Stimulated activated CD8-positive, alpha-beta memory T cell treated with anti-CD3 and anti-CD28 coated beads, Interleukin-15, amount 100 ng/mL, for 4 hours (primary cell): ENCODE measurements at places on chromosomes 2 and 18.

DNA sequence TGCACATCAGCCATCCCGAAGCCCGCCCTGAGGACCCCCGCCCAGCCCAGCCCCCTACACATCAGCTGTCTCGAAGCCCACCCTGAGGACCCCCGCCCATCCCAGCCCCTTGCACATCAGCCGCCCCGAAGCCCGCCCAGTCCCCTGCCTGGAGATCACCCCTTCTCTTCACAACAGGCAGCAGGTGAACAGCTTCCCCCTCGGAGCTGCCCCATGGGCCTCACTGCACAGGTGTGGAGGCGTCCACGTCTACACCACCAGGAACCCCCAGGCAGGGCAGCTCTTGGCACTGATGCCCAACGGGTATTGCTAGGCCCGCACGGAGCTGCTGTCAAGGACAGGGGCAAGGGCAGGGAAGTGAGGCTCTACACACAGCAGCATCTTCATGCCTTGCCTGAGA, 137.6 kb downstream of the HDAC4 start:
- no peak for DNase-seq

DNA sequence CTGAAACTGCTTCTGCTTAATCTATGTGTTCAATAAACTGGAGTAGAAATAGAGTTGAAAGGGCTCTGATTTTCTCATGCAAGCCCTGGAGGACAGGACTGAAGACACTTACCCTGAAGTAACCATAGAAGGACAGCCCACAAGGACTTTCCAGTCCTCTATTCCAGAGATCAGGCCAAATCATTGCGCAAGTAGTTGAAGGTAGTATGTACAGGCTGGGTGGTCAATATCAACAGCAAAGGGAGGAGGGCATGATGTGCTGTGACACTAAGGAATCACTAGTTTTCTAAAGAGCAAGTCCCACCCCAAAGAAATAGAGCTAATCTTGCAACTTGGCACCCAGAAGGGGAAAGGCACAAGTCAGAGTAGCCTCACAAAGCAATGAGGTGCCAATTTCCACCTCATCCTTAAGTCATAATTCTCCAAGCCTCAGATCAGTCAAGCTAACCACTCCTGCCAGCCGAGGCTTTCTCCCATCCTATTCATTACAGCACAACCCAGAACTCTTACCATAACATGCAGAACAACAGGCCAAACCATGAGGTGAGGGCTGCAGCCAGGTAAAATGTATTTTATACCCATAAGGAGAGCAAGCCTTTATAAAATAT, 533.5 kb downstream of the TNS1 start:
- no peak for DNase-seq

DNA sequence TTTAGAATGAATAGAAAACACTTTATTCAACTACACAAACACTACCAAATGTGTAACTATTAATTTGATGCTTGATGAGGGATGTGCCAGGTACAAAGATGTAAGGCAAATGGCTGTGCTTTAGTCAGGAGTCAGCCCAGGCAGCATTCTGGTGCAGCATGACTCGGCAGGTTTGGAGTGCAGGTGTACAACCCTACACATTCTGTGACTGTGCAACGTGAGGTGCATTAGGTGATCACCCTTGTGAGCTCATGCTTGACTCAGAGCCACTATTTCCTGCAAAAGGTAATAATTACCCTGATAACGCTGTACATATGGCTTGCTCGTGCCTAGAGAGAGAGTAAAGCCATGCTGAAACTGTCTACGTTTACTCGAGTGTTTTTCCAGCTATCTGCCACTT, 288.7 kb upstream of the DSEL start:
- DNase-seq: no peak

DNA sequence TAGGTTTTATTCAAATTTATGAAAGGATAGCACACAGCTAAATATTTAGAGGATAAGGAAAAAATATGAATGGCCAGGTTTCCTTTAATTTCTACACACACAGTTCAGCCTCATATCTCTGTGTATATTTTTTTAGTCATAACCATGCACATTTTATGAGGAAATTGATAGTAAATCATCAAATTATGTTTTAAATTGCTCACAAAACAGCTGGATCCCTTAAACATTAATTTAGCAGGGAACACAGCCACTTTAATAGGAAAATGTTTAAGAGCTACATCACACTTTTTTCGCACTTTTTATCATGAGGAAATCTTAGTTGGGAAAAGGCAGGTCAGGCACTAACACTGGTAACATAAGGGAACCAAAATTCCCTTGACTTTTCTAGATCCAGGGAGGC, 65.4 kb downstream of the PDE1A start:
- no peak for DNase-seq

- DNase-seq: no peak
Observed at GRCh38 chr2:55438391-55439100, 18.9 kb upstream of the CCDC88A start.

- no peak for DNase-seq
Observed at GRCh38 chr18:3931013-3931315, 481.0 kb downstream of the TGIF1 start.

DNA sequence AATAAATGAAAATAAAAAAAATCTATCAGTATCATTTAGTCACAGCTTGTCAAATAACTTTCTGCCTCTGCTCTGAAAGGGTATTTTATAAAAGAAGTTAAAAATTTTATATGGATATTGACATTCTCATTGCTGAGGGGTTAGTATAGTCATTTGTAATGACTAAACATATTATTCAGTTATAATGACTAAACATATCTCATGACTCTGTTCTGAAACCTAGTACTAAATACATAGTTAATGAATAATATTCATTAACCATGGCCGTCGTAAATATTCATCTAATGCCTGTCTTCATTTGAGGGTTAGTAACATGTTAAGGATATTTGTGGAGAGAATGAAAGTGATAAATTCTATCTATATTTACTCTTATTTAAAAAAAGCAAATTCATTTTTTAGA, 69.1 kb upstream of the MAP4K3 start:
- no peak for DNase-seq

- no peak for DNase-seq
Observed at GRCh38 chr18:77470569-77471413, 221.1 kb downstream of the GALR1 start.

DNA sequence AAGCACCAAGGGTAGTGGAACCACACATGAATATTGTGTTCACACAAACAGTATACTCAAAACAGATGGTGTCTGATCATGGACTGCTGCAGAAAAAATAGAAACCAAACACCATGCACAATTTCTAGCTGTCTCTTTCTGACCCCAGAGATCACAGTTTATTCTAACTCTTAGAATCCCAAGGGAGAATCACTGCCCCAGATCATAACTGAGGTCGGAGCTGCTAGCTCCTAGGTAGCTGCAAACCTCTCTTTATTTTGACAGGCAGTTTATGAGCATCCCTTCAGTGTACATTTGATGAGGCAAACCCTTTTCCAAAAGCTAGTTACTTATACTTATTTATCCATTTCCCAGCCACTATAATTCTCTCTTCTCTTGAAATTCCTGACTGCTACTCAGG, 439.1 kb upstream of the HNMT start:
- DNase-seq: no peak

GRCh38 chr2:240896871-240897692, 1.1 kb upstream of the MAB21L4 start:
- DNase-seq: no peak

DNA sequence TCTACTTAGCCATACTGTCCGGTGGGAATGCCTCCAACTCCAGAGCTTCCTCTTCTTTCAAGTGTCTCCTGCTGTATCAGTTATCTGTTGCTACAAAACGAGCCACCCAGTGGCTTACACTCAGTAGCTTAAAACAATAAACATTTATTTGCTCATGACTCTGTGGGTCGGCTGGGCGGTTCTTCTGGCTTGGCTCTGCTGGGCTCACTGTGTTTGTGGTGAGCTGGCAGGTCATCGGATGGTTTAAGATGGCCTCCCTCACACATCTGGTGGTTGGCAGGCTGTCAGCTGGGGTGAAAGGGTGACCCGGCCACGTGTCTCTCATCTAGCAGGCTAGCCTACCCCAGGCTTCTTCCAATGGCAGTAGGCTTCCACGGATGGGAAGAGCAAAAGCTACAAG, 122.4 kb upstream of the SLC1A4 start:
- no peak for DNase-seq

DNA sequence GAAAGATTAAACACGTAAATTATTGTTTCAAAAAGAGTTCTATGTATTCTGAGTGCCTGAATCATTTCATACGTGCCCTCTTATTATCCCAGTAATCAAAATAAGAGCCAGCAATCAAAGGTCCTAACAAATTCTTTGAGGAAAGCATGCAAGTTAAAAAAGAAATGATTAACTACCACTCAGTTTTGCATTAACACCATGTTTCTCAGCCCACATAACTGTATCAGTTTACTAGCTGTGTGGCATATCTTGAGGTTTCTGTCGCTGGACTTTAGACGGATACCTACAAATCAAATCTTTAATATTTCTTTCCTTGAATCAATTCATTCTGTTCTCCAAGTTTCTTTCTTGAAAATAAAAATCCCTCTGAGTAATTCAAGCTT, 668.9 kb upstream of the CHAC2 start:
- DNase-seq: no peak

DNA sequence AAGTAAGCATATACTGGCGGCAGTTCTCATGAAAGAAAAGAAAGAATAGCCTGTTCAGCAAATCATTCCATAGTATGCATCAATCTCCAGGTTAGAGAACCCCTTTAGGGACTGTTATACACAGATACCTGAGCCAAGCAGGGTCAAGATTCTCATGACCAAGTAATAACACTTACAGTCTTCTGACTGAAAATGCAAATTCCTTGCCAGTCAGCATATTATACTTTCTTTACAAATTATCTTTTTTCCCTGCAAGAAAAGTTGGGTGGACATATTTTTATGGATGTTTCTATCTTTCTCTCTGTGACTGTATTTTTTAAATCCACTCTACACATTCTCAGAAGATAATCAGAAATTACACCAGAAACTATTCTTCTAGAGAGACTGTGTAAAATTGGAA, 120.4 kb upstream of the COL5A2 start:
- no peak for DNase-seq

DNA sequence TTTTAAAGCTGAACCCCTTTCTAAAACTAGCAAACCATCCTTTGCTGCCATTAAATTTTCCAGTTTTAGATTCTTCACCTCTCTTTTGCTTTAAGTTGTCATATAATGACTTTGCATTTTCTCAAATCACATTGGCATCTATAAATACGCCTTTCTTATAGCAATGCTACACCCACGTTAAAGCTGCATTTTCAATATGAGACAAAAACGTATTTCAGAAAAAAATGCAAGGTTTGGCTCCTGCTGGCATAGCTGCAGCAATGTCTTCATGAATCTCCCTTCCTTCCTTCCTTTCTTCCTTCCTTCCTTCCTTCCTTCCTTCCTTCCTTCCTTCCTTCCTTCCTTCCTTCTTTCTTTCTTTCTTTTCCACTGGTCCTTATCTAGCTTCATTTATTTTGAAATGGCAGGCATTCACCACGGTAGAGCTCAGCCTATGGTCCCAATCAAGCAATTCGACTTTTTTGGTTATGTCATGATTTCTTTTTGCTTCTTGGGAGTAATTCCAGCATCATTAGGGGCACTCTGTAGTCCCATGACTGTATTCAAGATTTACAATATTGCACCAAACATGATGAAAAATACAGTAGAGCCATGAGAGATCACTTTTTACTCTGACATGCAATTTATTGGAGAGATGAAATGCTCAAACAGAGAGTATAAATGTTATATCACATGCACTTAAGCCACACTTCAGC, 8.8 kb upstream of the UGT1A10 start:
- DNase-seq: no peak

GRCh38 chr2:12271589-12271984, 445.1 kb upstream of the TRIB2 start:
- no peak for DNase-seq

- DNase-seq: no peak
Observed at GRCh38 chr2:71933467-71934319, 214.0 kb downstream of the CYP26B1 start.

DNA sequence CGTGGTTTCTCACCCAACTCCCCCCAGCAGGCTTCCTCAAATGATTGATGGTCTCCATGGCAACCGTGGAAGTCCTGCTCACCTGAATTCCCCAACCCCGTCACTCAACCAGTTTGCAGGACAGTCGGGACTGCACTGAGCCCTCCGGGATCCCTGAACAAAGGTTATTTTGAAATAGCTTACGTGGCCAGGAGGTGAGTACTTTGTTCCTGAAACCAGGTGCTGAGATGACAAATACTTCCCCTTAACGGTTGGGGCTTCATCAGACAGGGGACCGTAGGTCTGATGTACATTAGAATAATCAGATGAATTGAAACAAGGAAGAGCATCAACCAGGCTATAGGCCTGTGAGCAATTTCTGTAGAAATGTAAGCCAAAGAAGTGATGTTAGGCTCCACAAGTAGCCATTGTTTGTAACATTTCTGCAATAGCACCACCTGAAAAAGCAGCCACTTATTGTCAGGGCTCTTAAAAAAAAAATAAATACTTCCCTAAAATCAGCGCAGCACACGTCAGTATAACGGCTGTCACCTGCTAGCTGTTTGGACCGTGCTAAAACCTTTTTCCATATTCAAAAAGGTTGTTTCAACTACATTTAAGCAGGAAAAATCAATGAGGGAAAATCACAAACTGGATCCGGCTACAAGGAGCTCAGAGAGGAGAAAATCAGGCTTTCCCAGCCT, 206.4 kb upstream of the ID2 start:
- no peak for DNase-seq

- DNase-seq: no peak
Observed at GRCh38 chr2:220157312-220157711, 529.9 kb downstream of the SLC4A3 start.

- DNase-seq: no peak
Observed at GRCh38 chr2:207825978-207826377, 56.3 kb upstream of the FZD5 start.

DNA sequence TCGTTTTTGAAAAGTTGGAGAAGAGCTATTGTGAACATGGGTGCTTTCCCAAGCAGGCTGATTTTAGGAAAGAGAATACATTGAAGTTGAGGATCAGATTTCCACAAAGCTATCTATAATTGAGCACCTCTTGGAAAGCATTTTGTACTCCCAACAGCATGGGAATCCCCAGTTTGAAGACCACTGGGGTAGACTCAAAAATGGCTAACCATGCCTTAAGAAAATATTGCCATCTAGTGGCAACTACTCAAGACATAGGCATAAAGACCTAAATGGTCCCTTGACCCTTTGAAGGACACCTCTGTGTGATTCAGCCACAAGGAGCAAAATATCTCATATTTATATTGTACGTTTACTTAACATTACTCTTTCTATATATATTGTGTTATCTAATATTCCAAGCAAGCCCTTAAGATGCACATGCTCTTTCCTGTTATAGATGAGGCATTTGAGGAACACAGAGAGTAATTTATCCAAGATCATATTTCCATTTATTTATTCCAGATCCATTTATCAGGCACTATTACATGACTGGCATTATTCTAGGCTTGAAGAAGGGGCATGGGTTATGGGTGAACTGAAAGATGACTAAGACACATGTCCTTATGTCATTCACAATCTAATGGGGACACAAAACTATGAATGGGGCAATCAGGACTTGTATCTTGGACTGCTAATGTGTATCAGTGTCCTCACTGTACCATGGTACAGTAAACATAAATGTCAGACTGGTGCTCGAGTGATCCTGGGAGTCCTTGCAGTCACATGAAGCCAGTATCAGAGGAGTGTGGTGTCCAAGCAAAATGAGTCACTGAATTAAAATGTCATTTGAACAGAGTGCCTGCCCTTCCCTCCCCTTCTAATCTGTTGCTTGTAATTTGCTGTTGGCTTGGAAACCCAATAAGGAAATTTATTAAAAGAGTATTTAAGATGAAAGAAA, 121.0 kb upstream of the XPO1 start:
- DNase-seq: no peak

- no peak for DNase-seq
Observed at GRCh38 chr2:1661891-1662605, 82.3 kb downstream of the PXDN start.

GRCh38 chr18:59041819-59042815, 97.6 kb upstream of the SEC11C start:
- no peak for DNase-seq
